Naive thymus-derived CD8-positive, alpha-beta T cell (primary cell): ENCODE measurements at places on chromosomes 1 and 21. TPM values are rescaled to one million over a fixed set of nuclear protein-coding genes. Genes with fewer than 3 reads are reported as not detected.

- DNase-seq = no peak
These were observed 817 bp downstream of the KLHL17 start for GRCh38 chr1:961132-961669.

VPS72 gene
- 68.9 TPM for total RNA-seq

DNA sequence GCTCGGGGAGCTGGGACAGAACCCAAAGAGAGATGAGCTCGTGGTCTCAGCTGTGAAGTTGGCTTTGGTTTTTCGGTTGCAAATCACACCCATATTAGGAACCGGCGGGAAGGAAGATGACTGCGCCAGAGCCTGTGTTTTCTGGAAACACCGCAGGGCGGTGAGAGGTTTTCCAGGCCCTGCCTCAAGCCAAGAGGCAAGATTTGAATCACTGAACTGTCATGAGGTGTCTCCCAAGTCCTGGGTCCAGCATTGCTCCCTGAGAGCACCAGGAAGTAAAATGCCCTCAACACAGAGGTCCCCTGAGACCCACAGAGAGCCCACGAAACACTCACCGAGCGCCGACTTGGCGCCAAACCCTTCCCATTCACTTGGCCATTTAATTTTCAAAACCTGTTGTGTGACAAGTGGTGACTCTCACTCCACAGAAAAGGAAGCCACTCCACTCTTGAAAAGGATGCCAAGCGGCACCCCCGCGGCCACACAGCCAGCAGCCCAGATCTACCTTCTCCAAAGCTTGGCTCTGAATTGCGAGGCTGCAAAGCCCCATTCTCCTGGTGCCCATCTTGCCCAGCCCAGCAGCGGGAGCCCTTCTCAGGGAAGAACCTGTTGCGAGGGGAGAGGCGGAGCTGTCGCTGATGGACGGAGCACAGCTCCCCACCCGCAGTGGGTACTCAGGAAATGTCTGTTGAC is 99.0 kb upstream of the RUNX3 start:
- DNase-seq = no peak

DNA sequence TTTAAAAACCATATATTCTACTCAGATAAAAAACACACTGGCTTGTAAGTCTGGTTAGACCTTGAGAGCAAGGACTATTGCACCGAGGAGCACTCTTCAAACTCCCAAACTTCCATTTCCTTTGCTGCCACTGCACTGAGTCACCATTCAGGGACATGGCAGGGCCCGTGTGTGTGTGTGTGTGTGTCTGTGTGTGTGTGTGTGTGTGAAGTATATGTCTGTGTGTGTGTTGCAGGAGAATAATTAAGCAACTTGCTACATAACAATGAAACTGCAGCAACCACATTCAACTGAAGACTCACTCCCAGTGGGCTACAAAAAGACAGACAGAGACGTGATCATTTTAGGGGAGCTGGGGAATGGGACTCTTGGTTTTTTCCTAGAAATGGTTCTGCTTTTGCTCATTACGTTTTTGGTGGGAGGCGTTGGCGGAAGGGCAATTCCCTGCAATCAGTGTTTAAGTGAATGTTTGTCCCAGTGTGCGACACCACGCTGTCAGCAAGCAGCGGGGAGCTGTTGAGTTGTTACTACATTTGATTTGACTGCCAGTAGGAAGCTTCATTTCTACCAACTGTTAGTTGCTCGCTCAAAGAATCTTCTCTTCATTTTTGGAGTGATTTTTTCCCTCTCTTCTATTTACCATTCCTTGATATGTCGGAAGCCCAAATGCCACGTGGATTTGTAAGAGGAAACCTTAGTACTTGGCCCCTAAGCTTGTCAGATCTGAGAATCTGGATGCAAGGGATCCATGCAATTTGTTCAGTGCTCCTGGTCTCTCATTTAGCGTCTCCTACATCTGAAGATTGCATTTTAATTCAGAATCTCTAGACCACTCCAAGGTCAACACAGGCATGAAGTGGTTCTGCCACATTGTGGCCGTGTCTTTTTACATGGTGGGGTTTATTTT is 36.1 kb downstream of the ESRRG start:
- DNase-seq = no peak

DNA sequence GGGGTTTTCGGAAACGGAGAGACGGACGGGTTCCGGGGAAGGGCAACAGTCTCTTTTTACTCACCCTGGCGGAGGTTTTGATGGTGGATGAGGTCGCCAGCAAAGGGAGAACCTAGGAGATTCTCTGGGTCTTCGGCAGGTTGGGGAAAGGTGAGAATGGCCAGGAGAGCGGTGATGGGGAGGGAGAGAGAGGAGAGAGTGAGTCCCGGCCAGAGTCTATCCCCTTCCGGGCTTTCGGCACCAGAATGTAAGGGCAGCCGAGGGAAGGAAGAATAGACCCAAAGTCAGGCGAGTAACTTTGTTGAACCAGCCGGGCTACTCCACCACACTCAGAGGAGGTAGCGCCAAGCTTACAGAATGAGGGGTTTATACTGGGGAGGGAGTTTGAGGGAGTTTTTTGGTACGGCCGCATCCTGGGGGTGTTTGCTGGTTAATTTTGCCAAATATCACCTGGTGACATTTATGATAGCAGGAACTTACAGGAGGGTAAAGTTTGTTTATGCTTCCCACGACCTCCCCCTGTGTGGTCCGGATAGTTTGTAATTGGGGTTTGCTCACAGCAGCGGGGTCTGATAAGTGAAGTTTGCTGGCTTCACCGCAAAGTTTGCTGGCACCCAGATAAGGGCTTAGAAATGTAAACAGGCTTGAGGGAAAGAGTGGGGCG is 141.1 kb upstream of the ETV3 start:
- no peak for DNase-seq

CELA3B gene
- total RNA-seq = not detected

DNA sequence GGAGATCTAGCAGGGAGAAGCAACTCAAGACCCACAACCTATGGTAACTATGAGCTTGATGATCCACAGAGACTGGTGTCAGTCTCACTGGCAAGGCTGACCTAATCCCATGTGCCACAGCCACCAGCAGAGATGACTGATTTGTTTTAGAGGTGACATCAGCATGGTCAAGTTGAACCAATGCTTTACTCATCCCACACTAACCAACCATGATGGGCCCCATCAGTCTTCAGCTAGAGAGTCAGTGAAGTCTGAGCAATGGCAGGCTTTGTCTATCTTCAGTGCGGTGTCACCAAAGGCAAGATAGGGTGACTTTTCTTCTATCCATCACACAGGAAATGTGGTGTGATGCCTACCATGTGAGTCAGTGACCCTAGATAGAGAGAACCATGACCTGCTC is 1470.7 kb downstream of the NCAM2 start:
- DNase-seq = no peak

DENND2D gene
- total RNA-seq = 289 TPM

RIMKLA gene
- total RNA-seq = 0.05 TPM

GRCh38 chr1:200676829-200677228 is 7.1 kb upstream of the DDX59 start:
- no peak for DNase-seq

GRCh38 chr21:37627074-37627473 is 260.5 kb downstream of the DYRK1A start:
- DNase-seq = no peak

DNA sequence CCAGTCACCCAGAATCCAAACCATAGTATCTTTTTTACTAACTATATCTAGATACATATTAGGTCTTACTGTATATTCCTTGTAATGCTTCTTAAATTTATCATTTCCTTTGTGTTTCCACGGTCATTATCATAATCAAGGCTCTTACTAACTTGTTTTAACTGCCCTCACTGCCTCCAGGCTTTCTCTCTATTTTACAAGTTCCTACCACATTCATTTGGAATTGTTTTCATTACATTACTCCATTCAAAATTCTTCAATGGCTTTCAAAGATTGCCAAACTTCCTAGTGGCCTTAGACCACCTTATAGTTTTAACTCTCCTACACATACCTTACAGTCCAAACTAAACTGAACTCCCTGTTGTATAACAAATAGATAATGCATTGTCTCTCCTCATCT is 6.3 kb downstream of the HFM1 start:
- no peak for DNase-seq

DNA sequence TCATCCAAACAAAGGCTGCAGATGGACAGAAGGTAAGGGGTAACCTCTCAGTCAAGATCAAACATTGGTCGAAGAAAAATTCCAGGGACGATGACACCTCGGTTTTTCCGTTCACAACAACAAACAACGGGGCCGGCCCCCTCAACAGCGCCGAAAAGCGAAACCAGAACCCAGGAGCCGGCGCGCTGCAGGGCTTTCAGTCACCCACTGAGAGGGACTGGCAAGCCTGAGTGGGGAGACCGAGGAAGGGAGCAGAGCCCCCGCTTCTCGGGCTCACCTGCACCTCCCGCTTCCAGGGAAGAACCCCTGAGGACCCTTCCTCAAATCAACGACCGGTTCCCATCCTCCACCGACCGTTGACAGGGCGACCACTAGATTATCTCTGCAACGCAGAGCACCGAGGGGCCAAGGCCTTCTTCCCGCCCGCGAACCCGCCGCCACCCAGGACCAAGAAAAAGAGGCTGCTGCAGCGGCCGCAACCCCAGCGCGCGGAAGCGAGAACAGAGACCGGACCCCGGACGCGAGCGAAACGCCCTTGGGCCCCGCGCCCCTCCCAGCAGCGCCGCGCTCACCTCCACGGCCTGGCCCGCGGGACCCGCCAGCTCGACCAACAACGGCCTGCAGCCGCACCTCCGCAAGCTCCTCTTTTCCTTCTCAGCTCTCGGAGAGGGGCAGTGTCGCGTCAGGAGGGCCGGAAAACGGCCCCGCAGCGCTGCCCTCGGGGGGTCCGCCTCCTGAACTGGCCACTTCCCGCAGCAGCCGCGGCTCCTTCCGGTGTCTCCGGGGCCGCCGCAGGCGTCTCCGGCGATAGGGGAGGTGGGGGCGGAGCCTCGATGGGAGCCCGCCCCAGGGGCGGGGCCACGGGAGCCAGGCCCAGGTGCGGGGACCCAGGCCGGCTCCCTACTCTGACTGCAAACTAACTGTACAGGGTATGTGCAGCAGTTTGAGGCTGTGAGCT is at the start of gene USP33:
USP33 (minus strand) TSS at position 782 of the 958 bp plus-strand sequence. CDS start 18,155 bp downstream, outside the sequence.
- DNase-seq = peak; percentile 89

DNA sequence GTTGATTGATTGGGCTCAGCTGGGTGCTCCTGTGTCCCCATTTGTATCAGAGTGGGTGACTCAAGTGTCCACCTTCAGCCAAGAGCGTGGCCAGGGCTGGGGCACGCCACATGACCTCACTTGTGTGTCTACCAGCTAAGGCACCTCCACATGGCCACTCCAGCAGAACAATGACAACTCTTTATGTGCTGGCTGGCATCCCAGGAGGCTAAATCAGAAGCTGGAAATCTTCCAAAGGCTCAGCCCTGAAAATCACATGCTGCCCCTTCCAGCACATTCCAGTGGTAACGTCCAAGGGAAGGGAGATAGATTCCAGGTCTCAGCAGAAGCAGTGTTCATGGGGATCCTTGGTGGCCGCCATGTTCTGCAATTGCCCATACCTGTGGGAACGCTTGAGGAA is 585.5 kb downstream of the AJAP1 start:
- no peak for DNase-seq
